MM.1S (cell line): ENCODE measurements at places on chromosomes 7 and 10.
A peak's percentile ranks its signal among the peaks of the same experiment; 100 is the strongest.

DNA sequence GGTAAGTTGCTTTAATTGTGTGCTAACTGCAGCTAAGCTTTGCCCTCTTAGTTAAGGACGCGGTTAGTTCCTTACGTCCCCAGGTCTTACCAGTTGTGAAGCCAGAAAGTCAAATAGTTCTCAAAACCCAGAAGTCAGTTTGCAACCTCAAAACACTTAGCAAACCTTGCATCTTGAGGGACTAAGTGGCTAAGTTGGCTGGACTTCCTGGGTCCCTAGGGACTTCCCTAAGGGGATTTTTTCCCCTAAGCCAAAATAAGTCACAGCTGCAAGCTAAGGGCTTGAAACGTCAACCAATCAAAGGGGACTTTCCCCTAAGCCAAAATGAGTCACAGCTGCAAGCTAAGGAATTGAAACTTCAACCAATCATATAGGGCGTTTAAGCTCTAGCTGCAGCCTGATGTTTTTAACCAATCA lies 36.2 kb upstream of the HECW1 start:
- H3K4me1 ChIP-seq = peaks cover 31% of the 10 kb centered on the region
- H3K27ac ChIP-seq = peak overlapping the region; percentile 75
- H3K36me3 ChIP-seq = no peaks in the 10 kb centered on the region
- no peaks in the 10 kb centered on the region for H3K27me3 ChIP-seq

GRCh38 chr10:31936933-31937332 lies 8.3 kb upstream of the ARHGAP12 start:
- no peaks in the 10 kb centered on the region for H3K27me3 ChIP-seq
- DNase-seq = no peak
- no peaks in the 10 kb centered on the region for H3K4me1 ChIP-seq
- no peaks in the 10 kb centered on the region for H3K36me3 ChIP-seq
- no peak overlapping the region for H3K27ac ChIP-seq

DNA sequence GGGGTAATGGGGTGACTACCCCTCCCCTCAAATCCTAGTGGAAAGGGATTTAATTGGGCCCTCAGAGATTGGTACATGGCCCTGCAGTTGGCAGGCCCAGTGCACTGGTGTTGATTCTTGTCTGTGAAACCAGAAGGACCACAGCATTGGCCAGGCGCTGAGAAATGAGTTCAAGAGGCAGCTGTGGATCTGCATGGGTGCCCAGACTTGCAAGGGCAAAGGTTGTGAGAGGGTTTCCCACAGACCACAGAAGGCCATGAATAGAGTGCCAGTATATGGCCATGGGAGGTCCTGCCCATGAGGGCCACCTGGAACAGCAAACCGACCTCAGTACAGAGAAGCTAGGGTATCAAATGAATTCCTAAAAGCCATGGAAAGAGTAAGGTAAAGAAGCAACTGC lies 32.9 kb downstream of the TMEM168 start:
- H3K36me3 ChIP-seq = no peaks in the 10 kb centered on the region
- H3K4me1 ChIP-seq = no peaks in the 10 kb centered on the region
- no peak for DNase-seq
- H3K4me3 ChIP-seq = no peak overlapping the region
- no peaks in the 10 kb centered on the region for H3K27me3 ChIP-seq

DNA sequence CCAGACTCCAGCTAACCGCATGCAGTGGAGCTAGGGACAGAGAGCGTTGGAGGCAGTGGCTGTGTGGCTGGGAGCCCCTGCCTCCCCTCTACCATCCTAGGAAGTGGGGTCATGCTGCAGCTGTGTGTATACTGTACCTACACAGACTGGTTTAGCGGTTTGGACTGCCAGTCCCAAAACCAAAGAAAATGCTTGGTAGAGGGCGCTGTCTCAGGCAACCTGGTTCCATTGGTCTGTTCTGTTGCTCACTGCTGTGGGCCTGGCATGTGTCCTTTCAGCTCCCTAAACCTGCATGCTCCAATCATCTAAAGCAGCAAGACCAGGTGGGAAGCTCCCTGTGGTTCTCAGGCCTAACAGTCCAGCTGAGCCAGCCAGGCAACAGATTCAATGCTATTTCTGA lies 4.5 kb downstream of the RBP4 start:
- no peak overlapping the region for H3K4me3 ChIP-seq
- no peak overlapping the region for H3K27ac ChIP-seq
- DNase-seq = no peak
- no peaks in the 10 kb centered on the region for H3K27me3 ChIP-seq
- no peaks in the 10 kb centered on the region for H3K36me3 ChIP-seq
- no peaks in the 10 kb centered on the region for H3K4me1 ChIP-seq

DNA sequence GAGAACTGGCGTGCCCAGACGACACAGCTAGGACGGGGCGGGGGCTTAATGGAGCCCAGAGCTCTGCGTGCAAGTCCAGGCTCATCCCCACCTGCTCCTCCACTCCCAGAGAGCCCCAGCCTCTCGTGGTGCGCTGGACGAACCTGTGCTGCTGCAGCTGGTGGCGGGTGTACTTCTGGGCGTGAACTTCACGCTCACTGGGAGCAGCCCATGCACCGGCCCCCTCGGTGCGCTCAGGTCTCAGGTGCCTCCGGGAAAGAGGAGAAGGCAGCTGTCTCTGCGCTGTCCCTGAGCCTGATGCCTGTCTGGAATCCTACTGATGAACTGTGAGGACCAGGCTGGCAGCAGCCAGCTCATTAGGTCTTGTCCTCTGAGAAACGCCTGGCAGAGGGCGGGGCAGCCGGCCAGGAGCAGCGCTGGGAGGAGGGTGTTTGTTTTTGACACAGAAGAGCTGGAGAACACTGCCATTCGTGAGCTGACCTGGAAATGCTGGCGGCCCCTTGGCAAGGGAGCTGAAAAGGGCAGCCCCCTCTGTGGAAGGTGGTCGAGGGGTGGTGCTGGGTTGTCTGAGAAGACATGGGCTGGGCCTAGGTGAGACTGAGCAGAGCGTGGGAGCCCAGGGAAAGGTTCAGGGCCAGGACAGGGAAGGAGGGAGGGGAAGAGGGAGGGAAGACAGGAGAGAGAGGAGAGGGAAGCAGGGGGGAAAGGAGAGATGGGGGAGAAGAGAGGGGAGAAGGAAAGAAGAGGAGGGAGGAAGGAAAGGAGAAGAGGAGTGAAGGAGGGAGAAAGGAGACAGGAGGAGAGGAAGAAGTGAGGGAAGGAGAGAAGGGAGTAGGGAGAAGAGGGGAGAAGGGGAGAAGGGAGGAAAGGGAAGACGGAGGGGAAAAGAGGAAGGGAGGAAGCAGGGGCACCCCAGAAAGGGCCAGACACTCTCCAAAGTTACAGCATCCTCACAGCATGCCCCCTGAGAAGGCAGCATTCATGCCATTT lies 53.5 kb upstream of the TNS3 start:
- H3K27me3 ChIP-seq = no peaks in the 10 kb centered on the region
- DNase-seq = no peak
- no peaks in the 10 kb centered on the region for H3K36me3 ChIP-seq
- no peak overlapping the region for H3K27ac ChIP-seq
- H3K4me1 ChIP-seq = no peaks in the 10 kb centered on the region

GRCh38 chr10:69801434-69802315 lies at the start of gene COL13A1:
Gene COL13A1 (plus strand): TSS chr10:69801906. CDS start chr10:69802424, 518 bp downstream.
- peaks cover 77% of the 10 kb centered on the region for H3K27me3 ChIP-seq
- H3K36me3 ChIP-seq = no peaks in the 10 kb centered on the region
- no peak within 1 kb of the TSS for H3K27ac ChIP-seq
- no peak for DNase-seq
